ENCODE measurements at places on chromosomes 16 and 17.

GRCh38 chr17:74971842-74972106 is 785 bp downstream of the HID1 start:
- no peak for DNase-seq

DNA sequence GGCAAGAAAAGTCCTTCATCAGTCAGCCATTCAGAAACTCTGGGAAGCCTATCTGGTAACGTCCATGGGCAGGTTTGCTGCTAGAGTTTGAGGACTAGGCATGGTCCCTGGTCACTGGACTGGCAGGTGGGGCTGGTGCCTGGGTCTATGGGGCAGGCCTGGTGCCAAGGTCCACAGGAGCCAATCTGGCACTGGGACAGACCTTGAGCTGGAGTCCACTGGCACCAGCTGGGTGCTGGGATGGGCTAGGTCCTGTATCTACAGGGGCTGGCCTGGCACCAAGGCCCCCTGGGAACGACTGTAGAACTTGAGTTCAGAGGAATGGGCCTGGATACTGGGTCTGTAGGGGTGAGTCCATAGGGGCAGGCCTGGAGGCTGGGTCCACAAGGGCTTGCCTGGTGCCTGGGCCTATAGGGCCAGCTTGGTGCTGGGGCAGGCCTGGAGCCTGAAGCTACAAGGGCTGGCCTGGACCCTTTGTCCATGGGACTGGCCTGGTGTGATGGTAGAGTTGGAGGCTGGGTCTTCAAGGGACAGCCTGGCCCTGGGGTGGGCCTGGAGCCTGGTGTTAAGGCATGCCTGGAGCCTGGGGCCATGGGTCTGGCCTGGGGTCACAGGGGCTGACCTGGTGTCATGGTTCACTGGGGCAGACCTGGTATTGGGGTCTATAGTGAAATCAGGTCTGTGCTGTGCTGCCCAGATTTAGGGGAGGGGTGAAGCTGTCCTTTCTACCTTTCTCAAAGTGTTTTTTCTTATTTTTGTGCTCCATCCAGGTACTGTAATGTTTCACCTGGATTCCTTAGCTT is 30.5 kb upstream of the NKD1 start:
- no peak for DNase-seq

GRCh38 chr17:36136036-36136435 is 32.4 kb downstream of the CCL4 start:
- DNase-seq: no peak

GRCh38 chr17:79116575-79117368 is 42.1 kb downstream of the ENGASE start:
- no peak for DNase-seq

GRCh38 chr17:12478311-12478710 is 187.4 kb upstream of the MYOCD start:
- DNase-seq: no peak

GRCh38 chr17:61904094-61904710 is 23.6 kb downstream of the INTS2 start:
- no peak for DNase-seq

DNA sequence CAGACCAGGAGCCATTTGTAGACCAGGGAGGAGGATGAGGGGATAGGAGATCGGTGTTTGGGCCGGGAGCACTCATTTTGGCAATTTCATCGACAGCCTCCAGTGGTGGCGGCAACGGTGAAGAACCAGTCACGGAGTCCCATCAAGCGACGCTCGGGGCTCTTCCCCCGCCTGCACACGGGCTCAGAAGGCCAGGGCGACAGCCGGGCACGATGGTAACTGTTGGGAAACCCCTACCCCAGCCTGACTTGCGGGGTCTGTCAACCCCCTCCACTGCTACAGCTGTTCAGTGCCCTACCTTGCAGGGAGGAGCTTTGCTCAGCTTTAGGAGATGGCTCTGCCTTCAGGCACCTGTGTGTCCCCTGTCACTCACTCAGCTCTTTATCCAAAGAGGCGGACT is 43.0 kb downstream of the OR1D5 start:
- DNase-seq: no peak

GRCh38 chr17:6675201-6675825 is 23.8 kb downstream of the C17orf100 start:
- no peak for DNase-seq

DNA sequence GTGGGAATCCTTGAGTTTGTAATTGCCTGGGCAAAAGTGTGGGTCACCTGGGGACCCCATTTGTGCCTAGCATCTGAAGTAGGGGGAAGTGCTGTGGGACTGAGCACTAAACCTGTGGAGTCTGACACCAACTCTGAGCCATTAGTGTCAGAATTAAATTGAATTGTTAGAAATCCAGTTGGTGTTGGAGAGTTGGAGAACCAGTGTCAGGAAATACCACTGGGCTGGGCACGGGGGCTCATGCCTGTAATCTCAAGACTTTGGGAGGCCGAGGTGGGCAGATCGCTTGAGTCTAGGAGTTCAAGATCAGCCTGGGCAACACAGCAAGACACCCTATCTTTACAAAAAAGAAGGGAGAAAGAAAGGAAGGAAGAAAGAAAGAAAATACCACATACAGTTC is 67.5 kb upstream of the BRD7 start:
- DNase-seq: no peak

DNA sequence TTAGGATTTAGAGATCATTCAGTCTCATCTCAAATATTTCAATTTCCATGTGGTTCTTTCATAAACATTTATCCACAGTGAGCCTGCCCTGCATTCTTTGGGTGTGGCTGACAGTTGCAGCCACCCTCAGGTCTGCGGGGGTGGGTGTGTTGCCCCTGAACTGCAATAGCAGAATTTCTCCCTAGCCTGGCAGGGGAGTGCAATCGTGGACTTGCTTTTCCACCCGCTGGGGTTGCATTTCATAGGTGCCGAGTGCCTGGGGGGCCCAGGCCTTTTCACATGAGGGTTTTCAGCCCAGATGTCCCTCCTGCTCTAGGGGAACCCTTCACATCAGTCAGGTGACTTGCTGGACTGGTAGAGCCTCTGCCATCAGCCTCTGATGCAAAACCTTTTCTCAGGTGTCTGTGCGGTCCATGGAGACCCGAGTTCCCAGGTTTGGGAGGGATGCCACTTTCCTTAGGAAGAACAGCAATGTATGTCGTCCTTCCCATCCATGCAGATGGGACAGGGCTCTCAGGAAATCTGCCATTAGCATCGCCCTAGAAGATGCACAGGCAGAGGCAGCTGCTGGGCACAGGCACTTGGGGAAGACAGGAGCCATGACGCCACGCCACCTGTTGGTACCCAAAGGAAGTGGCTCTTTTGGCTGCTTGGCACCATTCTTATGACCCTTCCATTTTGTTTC is 2.4 kb upstream of the USP36 start:
- DNase-seq: no peak

GRCh38 chr17:76706817-76707216 is 3.9 kb downstream of the MXRA7 start:
- no peak for DNase-seq

GRCh38 chr17:33239702-33240101 is 53.4 kb downstream of the ASIC2 start:
- DNase-seq: no peak

DNA sequence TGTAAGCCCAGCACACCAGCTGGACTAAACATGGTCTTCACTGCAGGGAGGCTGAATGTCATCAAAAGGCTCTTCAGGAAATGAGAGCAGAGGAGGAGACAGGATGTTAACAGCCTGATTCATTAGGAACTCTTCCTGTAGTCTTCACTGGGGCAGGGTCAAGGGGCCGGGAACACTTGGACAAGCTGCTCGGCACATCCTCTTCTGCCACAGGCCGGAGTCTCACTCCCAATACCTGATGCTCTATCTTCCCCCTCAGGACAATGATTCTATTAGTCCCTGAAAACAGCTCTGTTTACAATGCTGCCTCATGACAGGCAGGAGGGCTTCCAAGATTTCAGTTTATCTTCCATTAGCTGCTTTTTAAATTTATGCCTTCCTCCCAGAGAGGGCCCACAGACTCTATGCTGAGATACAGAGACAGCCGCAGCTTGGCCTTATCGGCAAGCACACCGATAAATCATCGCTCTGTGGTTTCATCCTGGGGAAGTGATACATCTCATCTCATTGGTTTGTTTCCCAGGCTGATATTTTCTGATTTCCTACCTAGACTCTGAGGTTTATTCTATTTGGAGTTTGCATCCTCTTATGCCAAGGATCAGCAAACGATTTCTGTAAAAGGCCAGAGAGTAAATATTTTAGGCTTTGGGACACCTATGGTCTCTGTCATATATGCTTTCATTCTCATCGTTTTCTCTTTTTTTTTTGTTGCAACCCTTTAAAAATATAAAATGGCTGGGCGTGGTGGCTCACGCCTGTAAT is 214.0 kb upstream of the ASIC2 start:
- no peak for DNase-seq

DNA sequence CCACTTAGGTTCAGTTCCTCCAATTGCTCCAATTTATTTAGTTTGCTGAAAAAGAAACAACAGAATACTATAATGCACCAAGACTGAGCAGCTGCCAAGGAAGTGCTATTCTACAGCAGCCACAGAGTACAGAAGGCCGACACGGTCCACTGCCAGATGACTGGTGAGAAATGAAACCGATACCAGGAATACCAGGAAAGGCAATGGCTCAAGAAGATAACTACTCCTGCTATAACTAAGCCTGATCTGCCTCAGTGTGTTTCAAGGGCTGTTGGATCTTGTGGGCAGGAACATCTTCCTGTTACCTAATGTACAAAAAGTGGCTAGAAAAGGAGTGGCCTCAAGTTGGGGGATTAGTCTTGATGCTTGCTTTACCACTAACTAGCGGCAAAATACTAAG is 32.8 kb downstream of the MARVELD3 start:
- DNase-seq: no peak

DNA sequence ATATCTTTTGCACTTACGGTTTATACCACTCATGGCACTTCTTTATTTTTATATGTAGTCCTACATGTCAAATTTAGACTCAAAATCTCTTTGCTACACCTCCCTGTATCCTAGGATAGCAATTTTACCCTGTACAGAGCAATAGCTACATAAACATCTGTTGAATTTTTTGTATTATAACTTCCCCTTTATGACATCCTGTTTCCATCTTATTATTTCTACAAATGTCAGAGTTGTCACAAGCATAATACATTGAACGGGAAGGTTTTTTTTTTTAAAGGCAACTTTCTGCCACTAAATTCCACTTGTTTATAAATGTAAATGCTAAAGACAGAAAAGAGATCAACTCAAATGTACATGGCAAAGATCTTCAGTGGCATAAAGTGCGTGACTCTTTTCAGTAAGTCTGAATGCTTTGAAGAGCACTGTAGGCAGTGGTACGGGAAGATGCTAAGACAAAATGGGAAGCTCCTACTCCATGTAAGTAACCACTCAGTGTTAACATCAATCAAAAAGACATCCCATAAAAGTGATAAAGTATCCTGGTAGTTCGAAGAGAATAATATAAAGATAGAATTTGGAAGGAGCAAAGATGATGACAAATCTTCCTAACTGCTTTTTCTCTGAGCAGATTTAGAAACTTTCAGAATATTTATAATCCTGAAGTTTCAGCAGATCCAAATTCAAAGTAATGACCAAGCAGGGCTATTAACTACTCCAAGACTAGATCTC is 26.8 kb downstream of the GNA13 start:
- DNase-seq: no peak

DNA sequence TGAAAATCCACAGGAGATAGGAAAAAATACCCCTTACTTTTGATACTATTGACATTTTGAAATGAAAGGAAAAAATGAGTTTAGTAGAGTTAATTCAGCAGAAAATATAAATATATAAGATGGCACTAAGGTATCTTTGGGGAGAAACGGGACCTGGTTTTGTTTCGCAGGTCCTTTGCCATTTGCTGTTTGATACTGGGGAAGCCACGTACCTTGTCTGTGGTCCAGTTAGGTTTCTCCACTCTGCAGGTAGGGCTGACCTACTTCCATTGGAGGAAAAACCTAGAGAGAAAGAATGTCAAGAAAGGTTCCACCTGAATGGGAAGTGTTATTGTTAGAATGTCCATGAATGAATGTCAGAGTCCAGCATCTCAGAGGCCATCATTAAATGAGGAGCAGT is 48.1 kb downstream of the HLF start:
- no peak for DNase-seq

DNA sequence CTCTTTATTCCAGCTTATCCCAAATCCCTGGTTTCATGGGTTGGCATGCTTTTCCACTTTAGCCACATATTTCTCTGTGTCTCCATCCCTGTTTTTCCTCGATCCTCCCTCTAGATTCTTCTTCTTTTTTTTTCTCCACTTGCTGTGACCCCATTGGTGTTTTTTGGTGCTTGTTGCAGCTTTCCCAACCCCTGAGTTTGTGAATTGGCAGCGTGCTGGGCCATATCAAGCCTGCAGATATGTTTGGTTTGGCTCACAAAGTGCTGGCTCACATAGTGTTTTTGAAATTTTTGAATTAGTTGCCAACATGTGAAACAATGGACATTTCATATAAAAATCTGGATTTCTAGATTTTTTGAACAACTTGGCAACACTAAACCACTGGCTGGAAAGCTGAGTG is 8.8 kb downstream of the GPR139 start:
- DNase-seq: no peak

- DNase-seq: no peak
Measured at GRCh38 chr16:49556606-49557446, 183.2 kb downstream of the C16orf78 start.

GRCh38 chr17:81483085-81483861 is 29.3 kb downstream of the ACTG1 start:
- no peak for DNase-seq

GRCh38 chr16:1439058-1439698 is 5.2 kb downstream of the CCDC154 start:
- DNase-seq: no peak

DNA sequence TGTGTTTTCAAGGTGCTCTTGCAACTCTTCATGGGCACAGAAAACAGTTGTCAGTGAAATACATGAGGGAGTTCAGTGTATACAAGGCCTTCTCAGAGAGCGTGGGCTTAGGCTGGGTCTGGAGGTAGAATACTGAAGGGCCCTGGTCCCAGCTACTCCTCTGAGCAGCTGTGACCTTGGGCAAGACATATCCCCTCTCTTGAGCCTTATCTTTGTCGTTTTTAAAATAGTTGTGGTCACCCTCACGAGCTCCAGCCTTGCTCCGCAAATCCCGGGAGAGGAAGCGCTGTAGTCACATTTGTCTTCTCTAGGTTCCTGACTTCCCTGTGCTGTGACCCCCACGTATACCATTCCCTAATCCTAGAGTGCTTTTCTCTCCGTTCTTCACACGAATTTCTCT is 3.6 kb downstream of the ZNRF1 start:
- DNase-seq: no peak

DNA sequence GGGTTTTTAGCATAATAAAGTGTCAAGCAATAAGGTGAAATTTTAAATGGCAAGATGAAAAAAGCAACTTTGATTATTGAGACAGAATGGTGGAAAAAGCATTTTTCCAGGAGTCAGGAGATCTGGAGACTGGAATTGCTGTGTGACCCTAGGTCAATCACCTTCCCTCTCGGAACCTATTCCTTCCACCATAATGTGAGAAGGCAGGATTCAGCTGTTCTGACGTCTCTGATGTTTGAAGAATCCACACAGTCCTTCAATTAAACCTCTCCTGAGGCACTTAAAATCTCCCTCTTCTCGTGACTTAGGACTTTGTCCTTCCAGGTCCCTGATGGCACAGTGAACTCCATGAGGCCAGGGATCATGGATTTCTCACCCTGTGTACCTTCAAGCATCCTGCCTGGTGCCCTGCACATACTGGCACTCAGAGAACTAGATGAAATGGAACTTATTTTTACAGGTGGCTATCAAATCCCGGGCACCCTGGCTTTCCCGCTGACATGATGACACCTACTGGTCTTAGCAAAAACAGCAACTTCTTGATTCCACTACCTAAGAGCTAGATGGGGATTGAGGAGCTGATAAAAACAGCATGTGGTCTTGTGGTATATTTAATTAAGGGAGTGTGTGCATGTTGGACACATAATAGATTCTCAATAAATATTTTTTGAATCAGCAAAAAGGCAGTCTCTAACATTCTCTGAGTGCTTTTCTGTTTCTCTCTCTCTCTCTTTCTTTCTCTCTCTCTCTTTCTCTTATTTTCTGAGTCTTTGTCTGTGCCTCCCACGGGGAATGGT is 2.3 kb upstream of the CCDC182 start:
- DNase-seq: peak; percentile 75
